ENCODE measurements at places on chromosomes 16 and 17.

- no peak for DNase-seq
Measured at GRCh38 chr16:69243479-69243878, 56.5 kb downstream of the SNTB2 start.

DNA sequence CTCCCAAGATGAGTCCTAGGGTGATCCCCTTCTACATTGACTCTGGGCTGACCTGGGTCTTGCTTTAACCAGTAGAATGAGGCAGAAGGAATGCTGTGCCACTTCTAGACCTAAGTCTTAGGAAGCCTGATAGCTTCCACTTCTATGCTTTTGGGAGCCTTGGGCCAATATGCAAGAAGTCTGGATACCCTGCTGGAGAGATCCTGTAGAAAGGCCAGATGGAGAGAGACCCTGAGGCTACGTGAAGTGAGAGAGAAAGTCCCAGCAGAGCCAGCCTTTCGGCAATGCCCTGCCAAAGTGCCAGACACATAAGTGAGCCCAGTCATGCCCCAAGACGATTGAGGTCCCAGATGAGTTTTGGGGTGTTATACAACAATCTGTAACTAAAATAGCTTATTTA, 1.7 kb downstream of the KRT222 start:
- DNase-seq, result no peak

DNA sequence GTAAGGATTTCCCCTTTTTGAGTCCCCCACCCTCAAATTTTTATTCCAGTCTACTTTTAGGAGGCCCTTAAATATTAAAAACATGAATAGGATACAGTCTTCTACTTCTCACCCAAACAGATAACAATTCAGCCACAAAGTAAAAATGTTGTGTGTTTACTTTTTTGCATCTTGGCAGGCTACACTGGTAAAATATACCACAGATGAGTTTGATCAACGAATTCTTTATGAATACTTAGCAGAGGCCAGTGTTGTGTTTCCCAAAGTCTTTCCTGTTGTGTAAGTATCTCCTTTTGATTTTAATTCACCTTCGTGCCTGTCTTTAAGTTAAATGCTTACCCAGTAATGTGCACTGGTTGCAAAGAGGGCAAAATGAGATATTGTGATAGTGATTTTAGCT, 34.4 kb upstream of the RAB11FIP4 start:
- DNase-seq, result no peak

DNA sequence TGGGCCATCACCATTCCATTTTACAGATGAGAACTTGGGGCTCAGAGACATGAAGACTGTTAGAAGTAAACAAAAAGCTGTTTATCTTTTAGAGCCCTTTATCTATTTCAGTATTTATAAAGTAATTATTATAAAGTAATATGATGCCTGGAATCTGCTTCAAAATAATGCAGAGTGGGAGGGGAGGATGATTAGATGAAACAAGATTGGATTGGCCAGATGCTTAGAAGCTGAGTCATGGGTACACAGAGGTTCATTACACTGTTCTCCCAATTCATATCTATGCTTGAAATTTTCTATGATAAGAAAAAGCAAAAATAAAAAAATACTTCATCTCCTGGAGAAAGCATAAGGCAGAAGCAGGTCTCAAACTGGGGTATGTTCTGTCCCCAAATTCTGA, 29.4 kb downstream of the TOM1L2 start:
- peak; percentile 62 for DNase-seq

DNA sequence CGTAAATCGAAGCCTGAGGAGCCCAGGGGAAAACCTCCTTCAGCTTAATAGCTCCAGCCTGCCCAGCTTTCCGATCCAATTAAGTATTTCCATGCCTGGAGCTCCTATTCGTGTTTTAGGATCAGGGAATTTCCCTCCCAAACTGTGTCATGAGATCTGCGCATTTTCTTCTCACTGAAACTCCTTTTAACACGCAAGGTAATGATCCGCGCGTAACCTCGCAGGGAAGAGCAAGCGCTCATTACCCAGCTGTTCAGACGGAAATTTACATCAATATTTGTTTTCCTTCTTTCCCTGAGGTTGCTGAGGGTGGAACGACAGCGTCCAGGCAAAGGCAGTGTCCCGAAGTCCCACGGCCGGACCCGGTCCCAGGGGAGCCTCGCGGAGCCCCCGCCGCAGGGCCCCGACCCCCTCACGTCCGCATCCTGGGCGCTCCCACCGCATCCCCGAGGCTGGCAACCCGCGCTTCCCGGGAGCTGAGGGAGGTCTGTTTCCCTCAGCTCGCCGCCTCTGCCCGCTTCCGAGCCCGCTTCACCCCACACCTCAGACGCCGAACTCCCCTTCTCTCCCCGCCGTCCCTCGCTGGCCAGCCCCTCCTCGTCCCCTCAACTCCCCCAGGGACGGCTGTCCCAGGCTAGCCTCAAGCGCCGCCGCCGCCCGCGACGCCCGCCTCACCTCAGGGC, 415 bp downstream of the ABCA5 start:
- peak; percentile 53 for DNase-seq

GRCh38 chr17:1630662-1631061, 2.0 kb upstream of the SLC43A2 start:
- no peak for DNase-seq

GRCh38 chr16:84308120-84308519, 13.4 kb downstream of the WFDC1 start:
- DNase-seq, result peak; percentile 26

- DNase-seq, result no peak
Measured at GRCh38 chr17:17954079-17954478, 18.1 kb downstream of the TOM1L2 start.

DNA sequence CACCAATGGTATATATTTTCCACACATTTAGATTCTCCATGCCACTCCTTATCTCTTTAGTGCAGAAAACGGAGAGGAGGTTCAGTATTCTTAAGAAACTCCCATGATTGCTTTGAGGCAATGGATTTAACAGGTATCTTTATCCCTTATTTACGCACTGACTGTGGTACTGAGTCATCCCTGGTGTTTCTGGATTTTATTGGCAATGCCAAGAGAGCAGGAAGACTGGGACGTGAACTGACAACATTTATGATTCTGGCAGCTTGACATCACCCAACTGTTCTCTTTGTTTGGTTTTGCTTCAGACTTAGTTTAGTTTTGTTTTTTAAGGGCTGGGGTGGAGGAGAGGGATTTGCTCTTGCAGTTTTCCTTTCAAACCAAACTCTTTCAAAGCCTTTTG, 131.4 kb downstream of the WWOX start:
- DNase-seq, result peak; percentile 80
